ENCODE measurements at places on chromosomes 16 and 17. TPM values are rescaled to one million over a fixed set of nuclear protein-coding genes. Genes with fewer than 3 reads are reported as not detected.

Gene NATD1
- total RNA-seq, result 19.1 TPM

GRCh38 chr16:85689285-85689949 is 663 bp upstream of the GINS2 start:
- DNase-seq, result peak; percentile 16

DNA sequence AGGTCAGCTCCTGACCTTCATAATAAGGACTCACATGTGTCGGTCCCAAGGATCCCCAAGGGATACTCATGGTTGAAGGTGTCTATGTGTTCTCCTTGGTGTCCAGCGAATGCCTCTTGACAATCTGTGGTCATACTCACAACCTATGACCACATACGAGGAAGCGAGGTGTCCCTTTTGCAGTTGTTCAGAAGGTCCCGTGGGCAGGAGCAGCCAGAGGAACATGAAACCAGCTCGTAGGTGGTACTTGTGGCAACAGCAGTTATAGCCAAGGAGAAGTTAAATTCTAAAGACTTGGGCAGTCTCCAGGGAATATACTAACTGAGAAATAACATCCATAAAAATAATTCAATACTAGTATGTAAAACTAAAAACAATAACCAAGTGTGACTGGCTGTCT is 685.3 kb downstream of the WWOX start:
- DNase-seq, result no peak

DNA sequence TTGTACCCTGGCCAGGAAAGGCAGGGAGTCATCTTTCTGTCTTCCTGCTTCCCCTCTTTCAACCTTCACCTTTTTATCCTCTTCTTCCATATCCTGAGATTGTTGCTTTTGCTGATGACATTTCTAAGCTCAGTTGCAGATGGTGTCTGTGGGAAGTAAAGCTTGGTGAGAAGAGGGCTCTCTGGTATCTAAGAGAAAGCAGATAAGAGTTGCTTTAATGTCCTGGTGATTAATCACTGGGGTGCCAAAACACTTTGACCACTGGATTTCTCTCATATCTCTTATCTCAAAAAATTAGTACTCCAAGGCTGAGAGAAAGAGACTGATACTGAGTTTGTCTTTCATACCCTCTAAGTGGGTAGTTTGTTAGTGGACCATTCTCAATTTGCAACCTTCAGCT is 71.3 kb downstream of the NEUROD2 start:
- no peak for DNase-seq

DNA sequence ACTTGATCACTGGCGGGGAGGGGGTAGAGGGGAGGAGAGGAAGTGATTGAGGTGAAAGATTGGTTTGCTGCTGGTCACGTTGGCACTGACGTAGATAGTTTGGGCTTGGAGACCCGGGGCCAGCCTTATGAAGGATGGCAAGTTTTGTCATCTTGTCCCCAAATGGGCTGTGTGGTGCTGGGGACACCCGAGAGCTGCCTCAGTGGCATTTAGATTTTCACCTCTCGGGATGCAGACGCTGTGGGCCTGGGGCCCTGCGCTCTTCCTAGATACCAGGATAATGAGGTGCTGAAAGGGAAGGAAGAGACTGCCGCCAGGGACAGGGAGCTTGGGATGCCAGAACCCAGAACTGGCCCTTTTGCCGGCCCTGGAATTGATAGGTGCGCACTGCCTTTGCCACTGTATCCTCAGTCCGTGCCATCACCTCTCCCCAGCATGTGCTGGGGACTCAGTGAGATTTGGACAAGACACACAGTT is 1.4 kb upstream of the SOCS3 start:
- no peak for DNase-seq

Measured in Right ventricle myocardium superior (tissue), 1 donor.